SJSA1 (cell line): ENCODE measurements at places on chromosomes 11 and 22.

- DNase-seq = no peak
These were observed 57.8 kb upstream of the RCN1 start for GRCh38 chr11:32033067-32033466.

DNA sequence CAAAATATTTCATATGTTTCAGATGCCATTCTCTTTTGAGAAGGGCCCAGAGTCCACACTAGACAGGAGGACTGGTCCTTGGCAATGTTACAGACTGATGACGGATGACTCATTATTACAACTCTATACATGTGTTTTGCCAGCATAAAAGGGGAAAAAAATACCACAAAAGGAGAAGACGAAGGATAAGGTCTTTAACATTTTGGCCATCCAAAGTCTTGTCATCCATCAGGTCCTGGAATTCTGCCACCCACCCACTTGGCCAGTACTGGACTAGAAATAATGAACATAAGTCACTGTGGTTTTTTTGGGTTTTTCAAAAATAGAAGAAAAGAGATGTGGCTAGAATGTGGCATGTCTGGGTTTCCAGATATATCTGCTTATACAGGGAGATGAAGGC lies 57.7 kb upstream of the BDNF start:
- peak; percentile 86 for DNase-seq

- DNase-seq = no peak
These were observed 38.6 kb downstream of the KCNQ1 start for GRCh38 chr11:2483426-2483825.

DNA sequence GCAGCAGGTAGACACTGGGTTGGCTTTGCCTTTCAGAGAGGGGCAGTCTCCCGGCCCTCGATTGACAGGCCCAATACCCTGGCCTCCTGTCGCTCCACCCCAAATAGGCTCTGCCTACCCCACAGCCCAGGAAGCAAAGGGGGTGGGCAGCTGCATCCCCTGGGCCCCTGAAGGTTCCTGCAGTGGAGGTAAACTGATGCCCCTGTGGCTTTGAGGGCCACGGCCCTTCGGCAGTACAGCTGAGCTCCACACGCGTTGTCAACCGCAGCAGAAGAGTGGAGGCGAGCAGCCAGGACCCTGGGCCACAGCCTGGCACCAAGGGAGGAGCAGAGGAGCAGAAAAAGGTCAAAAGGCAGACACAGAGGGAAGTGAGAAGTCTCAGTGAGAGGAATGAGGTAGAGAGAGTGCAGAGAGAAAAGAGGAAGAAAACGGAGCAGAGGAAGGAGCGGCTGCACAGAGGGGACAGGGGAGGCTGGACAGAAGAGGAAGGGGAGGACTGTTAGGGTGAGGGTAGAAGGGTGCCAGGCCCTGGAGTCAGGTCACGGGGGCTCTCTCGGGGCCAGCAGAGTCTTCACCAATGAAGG lies 64.0 kb downstream of the SLC22A12 start:
- no peak for DNase-seq

- no peak for DNase-seq
These were observed 485 bp downstream of the KCNJ4 start for GRCh38 chr22:38454353-38455075.

GRCh38 chr22:20799449-20799848 lies 25.5 kb downstream of the SERPIND1 start:
- DNase-seq = no peak

DNA sequence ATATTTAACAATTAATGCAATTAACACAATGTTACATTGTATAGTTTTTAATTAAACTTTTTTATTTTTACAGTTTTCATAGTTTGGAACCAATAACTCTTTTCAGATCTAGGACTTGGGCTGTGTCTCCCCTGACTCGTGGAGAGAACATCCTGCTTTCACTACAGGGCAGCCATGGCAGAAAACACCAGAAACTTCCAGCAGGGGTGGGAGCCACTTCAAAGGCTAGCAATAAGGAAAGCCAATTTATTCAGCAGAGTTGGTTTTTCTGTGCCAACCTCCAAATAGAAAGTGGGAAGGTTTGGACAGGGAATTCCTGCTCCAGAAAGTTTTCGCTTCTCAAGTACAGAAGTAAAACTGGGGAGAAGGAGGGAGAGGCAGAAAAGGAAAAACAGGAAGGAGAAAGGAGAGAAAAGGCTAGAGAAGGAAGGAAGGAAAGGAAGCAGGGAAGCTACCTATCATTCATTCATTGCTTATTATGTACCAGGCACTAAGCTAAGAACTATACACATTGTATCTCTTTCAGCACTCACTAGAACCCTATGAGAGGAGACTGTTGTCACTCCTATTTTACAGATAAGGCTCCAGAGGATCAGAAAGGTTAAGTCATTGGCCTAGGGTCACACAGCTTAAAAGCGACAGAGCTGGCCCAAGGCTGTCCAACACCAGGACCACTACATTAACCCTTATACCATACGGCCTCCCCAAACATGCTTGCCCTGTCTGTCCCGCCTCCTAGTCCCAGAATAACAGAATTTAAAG lies 54.8 kb upstream of the CREB3L1 start:
- no peak for DNase-seq

DNA sequence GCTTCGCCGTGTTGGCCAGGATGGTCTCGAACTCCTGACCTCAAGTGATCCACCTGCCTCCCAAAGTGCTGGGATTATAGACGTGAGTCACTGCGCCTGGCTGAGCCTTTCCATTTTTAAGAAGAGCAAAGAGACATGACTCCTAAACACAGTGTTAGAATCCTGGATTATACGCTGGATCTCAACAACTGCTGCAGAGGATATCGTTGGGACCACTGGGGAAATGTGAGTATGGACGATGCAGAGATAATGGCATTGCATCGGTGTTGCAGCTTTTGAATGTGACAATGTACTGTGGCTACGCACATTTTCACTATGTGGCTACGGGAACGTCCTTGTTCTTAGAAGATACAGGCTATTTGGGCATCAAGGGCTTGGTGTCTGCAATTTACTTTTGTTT lies 6.2 kb downstream of the MRGPRF start:
- no peak for DNase-seq

DNA sequence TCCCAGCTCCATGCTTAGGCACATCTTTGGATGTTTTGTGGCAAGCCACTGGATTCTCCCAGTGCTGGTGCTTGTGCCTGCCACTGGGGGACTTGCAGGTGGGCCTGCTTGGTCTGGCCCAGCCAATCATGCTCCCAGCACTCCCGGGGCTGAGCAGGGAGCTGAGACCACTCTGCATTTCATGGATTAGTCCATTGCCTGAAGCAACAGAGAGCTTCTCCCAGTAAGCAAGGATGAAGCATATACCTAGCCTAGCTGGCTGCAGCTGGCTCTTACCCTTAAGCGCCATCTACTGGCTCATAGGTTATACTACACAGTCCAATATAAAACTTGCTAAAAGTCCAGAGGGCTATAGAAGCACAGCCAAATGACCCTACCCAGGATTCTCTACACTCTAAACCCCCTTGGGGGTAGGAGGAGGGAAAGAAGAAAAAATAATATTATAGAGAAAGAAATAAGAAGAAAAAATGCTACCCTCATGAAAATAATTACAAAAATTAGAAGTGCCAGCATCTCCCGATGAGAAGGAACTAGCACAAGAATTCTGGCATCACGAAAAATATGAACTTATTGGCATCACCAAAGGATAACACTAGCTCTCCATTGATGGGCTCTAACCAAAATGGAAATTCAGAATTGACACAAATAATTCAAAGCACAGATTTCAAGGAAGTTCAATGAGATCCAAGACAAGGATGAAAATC lies 275.3 kb downstream of the C11orf87 start:
- DNase-seq = no peak

GRCh38 chr11:11291041-11292015 lies 61.7 kb downstream of the CSNK2A3 start:
- no peak for DNase-seq

GRCh38 chr11:11805228-11805627 lies 36.5 kb upstream of the USP47 start:
- no peak for DNase-seq

DNA sequence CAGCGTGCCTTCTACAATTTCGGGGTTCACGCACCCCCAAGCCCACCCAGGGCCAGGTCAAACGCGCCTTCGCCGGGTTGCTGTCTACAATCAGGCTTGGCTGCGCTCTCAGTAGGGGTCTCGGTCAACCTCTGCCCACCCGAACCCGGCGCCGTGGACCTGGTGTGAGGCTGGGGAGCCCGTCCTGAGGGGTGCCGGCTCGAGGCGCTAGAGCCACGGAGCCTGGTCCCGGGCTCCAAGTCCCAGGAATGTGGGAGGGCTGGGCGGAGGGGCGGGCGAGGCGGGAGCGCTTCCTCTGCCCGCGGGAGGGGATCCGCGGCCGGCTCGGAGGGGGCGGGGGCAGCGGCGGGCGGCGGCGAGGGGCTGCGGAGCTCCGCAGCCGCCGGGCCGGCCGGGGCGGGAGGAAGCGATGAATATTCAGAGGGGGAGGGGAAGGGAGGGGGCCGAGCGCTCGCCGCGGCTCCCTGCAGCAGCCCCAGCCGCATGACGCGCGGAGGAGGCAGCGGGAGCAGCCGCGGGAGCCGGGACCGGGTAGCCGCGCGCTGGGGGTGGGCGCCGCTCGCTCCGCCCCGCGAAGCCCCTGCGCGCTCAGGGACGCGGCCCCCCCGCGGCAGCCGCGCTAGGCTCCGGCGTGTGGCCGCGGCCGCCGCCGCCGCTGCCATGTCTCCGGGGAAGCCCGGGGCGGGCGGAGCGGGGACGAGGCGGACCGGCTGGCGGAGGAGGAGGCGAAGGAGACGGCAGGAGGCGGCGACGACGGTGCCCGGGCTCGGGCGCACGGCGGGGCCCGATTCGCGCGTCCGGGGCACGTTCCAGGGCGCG lies at the start of gene PTPRJ:
TSS of gene PTPRJ (plus strand) at position 472 of the 819 bp plus-strand sequence. CDS start 354 bp downstream, outside the sequence.
- DNase-seq = peak; percentile 73

DNA sequence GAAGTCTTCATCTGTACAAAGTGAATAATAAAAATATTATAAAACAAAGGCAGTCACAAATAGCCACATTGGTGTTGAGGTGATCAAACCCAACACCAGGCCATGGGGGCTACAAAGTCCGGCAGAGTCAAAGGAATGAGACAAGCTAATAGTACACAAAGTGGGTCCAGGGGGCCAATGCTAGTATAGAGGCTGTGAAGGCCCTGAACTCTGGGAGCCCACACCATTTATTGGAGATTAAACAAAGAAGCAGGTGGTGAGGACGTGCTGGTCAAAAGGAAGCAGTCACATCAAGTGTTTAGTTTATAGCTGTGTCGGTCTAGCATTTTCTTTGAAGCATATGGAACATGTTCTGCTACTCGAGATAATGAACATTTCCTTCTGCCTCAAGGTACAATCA lies 58.6 kb upstream of the CCT8L2 start:
- no peak for DNase-seq

DNA sequence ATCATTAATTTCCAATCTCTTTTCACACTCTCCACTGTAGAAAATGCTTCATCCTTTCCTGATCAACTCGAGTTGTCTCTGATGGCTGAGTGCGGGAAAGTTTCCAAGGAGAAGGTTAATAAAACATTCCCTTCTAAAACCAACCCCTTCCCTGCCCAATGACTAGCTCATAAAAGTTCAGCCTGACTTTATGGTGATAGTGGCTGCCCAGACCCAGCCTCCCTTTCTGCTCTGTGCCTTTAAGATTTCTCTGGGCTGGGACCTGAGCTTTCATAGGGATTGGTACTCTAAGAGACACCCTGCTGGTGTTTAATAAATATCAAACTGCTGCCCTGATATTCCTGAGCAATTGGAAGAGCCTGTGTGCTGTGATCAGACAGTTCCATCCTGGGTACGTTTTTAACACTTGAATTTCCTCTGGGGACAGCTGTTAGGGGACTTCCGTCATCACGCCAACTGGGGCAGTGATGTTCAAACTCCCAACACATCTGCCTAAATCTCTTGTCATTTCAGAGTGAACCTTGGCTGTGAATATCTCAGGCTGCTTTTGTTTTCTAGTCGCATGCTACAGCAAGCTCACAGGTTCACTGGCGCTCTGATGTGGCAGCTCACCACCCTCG lies 195.0 kb upstream of the KIRREL3 start:
- DNase-seq = no peak

DNA sequence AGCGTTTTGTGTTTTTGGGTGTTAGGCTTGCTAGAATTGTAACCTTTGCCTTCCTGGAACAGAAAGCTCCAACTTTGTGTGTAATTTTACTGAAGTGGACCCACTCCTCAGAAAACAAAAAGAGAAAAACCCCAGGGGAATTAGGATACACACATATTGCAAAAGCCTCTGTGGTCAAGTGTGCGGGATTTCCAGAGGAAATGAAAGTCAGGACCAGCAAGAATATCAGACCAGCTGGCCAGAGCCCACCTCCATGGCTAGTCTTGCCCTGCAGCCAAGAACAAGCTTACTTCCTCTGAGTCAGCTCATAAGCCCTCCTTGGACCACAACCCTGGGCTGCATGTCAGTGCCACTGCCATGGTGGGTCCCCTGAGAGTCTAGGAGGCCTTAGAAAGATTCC lies 37.0 kb upstream of the FTH1 start:
- peak; percentile 86 for DNase-seq

GRCh38 chr22:45155050-45155840 lies 8.5 kb upstream of the NUP50 start:
- DNase-seq = no peak

GRCh38 chr11:35042224-35042623 lies 96.7 kb upstream of the CD44 start:
- no peak for DNase-seq
